Right hindlimb (tissue), 1 donor: ENCODE measurements at places on chromosomes 3 and 15.
A peak's percentile ranks its signal among the peaks of the same experiment; 100 is the strongest.

- DNase-seq, result no peak
Measured at GRCh38 chr3:127428344-127428997, 140.6 kb upstream of the PRR20G start.

- no peak for DNase-seq
Measured at GRCh38 chr3:80785475-80785874, 976.0 kb downstream of the GBE1 start.

DNA sequence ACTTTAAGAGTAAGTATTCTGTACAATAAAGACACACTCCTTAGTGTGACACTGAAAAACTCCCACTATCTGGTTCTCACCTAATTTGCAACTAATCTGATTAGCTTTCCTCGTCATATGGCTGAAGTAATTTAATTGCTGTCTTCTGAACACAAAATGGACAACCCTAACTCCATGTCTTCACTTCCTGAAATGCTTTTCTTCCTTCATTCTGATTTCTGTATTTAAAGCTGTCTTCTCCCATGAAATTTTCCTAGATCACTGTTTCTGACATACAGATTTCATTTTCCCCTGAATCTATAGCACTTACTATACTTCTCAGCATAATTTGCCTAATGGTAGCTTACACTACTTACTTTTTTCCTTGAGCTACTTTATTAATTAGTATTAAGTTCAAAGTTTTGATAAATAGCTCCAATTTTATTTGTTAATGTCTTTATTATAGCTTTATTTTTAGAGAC lies 6.3 kb downstream of the CCPG1 start:
- no peak for DNase-seq

GRCh38 chr3:171614318-171614921 lies 154.2 kb upstream of the TNIK start:
- peak; percentile 58 for DNase-seq

- no peak for DNase-seq
Measured at GRCh38 chr15:78265752-78266224, 1.4 kb downstream of the DNAJA4 start.

GRCh38 chr15:90231028-90232017 lies 2.4 kb downstream of the CIB1 start:
- DNase-seq, result no peak
